ENCODE measurements at places on chromosomes 2 and 18.

DNA sequence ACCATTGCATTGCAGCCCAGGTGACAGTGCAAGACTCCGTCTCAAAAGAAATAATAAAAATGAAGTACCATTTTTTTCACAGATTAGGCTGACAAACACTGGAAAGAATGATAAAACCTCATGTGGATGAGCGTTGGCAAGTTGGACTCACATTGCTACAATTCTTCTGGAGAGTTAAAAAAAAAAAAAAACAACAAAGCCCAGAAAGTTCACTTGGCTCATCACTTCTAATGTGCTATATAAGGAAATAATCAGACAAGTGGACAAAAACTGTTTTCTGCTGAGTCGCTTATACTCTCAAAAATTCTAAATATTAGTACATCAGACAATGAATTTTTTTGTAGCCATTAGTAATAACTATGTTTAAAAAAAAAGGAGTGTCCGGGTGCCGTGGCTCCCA, 38.4 kb downstream of the PKP4 start:
- no peak for DNase-seq

GRCh38 chr2:88601286-88601685, 26.0 kb downstream of the EIF2AK3 start:
- DNase-seq = no peak

- no peak for DNase-seq
Measured at GRCh38 chr2:203886661-203887151, 19.1 kb downstream of the CTLA4 start.

DNA sequence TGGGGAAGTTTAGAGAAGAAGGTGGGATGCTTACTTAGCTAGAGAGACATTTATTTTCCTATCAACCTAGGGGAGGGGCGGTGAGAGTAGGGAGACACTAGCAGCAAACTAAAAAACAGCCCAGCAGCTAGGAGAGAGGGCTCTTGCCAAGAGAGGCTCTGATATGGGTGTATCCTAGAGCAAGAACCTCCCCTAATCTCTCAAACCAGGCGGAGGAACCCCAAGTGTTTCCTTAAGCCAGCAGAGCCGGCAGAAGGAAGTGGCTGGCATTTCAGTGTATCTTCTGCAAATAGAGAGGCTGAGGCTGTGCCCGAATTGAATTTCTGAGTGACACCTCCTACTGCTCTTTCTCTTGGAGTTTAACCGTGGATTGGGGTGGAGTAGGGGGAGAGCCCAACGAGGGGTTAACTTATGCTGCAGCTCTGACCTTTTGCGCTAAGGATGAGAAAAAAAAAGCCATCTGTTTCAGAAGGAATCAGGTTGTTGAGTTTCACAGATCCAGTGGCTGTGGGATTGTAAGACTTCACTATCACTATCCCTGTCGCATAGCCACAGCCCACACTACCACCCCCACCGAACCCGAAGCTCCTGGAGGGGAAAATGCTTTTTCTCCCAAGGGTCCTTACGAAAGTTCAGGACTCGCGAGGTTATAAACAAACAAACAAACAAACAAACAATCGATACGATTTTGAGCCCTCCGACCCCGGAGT, 1.4 kb downstream of the ST8SIA5 start:
- DNase-seq = no peak

- DNase-seq = no peak
Measured at GRCh38 chr2:202122163-202122540, 49.1 kb downstream of the KIAA2012 start.

DNA sequence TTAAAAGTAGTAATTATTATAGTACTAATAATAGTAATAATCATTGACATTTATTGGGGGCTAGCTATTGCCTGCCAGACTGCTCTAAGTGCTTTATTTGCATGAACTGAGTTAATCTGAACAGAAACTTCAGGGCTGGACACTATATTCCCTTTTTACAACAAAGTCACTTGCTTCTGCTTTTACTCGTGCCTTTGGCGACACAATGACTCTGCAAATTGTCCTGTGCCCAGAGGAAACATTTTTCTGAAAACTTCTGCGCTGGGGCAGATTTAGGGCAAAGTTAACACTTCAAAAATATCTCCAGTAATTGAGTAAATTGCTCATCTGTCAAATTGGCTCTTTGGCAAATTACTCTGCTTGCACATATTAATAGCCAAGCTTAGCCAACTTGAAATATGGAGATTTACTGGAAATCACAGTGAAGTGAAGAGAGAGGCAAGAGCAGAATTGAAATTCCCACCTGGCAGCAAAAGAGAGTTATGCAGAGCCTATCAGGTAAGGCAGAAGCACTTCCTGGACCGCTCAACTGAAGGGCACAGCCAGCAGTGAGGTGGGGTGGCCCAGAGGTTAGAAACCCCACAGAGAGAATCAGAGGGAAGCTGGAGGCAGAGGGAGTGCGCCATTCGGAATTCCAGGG, 36.3 kb downstream of the BMP10 start:
- DNase-seq = no peak

GRCh38 chr2:42569116-42569711, 782 bp downstream of the MTA3 start:
- no peak for DNase-seq

- no peak for DNase-seq
Measured at GRCh38 chr2:74856599-74856998, 22.7 kb downstream of the HK2 start.

- no peak for DNase-seq
Measured at GRCh38 chr2:197597166-197597565, 78.2 kb downstream of the RFTN2 start.

DNA sequence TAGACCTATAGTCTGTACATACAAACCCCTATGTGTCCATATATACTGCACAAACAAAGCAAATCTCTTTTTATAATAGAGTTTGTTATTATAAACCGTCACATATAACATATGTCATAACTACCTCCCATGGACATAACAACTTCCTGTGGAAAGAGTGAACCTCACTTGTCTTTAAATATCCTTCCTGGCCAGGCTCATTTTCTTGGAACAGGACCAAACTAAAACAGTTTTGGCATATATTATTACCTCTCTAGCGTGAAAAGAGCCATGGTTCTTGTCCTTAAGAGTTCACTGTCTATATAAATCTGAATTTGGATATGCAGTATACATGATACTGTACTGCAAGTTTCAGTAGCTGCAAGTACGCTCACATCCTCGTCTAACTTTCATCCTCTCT, 28.3 kb upstream of the DNAJC27 start:
- DNase-seq = no peak

DNA sequence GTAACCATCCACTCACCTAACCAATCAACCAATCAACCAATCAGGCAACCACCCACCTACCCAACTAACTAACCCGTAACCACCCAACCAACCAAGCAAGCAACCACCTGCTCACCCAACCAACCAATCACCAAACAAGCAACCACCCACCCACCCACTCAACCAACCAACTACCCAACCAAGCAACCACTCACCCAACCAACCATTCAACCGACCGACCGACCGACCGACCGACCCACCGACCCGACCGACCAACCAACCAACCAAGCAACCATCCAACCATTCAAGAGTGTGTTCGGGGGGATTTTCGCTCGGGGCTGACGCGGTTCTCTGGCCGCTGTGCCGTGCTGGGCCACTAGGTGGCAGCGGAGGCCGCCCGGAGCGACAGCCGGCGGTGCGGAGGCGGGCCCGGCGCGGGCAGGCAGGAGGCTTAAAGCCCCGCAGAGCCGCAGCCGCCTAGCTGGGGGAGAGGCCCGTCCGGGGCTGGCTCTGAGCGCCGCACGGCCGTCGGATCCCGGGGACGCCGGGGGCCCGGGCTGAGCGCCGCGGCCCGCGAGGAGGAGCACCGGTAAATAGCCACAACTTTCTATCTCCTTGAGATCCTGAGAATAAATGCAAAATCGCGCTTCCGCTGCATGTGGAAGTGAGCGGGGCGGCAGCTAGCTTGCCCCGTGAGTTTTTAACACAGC, at the start of gene MC5R:
MC5R (plus strand) TSS at position 443 of the 689 bp plus-strand sequence. CDS start 1,617 bp downstream, outside the sequence.
- peak; percentile 75 for DNase-seq

DNA sequence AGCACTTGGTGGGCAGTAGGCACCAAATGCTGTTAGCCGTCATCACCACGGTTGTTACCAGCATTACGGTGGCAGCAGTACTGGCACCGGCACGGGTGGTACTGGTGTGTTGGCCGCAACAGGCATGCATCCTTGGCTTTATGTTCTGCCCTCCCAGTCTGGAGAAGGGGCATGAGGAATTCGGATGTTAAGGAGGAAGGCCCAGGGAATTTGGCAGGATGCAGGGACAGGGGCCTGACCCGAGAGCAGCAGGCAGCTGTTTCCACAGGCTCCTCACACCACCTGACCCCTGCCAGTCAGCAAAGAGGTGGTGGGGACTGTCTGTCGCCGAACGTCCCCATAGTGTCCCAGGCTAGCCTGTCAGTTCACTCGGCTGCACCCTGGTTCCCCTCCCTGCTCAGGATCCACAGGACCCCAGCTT, 79.0 kb downstream of the EDAR start:
- DNase-seq = no peak

DNA sequence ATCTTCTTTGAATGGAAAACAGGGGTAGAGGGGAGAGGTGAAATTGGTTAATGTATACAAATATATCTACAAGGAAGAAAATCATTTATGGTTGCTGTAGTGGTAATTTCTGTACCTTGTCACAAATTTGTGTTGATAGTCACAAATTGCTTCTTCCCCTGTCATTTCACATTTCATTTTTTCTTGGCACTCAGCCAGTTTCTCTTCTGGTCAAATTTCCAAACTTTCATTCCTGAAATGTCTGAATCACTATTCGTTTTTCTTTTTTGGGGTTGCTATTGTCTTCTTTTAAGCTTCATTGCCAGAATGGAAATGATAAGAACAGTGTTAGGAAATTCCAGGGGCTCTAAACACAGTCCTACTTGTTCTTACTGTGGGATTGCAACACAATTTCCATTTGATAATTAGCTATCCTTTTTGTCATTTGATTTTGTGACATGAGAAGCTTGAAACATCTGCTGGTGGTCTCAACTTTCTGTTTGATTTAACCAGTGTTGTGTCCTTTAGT, 136.0 kb upstream of the GCFC2 start:
- DNase-seq = no peak

DNA sequence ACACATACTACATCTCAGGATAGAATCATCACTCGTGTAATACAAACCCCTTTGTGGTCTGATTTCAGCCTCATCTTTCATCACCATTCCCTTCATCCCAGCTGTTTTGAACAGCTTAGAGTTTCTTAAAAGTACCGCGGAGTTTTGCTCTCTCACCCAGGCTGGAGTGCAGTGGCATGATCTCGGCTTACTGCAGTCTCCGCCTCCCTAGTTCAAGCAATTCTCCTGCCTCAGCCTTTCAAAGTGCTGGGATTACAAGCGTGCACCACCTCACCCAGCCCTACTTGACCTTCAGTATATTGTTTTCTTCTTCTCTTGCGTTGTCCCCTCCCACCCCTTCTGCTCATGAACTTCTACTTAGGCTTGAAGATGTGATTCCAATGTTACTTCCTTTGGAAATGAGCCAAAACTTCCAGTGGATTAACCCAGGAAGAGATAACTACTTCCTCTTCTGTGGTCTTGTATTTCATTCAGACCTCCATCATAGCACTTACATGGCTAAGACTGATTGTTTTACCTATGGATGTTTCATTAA, 15.8 kb downstream of the ERLEC1 start:
- DNase-seq = no peak

DNA sequence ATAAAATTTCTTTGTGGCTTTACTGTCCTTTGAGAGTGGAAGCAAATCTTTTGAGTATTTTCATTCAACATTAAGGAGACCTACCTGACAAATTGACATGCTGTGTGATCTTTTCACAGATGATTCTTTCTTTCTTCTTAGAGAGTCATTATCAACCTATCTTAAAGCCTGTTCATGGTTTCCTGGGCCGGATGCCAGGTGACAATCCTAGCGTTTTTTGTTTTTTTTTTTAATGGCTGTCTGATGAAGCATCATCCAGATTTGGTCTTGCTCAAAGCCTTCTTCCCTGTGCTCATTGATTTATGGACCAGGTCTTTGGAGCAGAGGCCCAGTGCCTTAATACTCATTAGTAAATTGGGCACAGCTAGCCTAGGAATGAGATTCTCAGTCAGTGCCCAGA, 9.8 kb upstream of the MGAT5 start:
- DNase-seq = no peak

DNA sequence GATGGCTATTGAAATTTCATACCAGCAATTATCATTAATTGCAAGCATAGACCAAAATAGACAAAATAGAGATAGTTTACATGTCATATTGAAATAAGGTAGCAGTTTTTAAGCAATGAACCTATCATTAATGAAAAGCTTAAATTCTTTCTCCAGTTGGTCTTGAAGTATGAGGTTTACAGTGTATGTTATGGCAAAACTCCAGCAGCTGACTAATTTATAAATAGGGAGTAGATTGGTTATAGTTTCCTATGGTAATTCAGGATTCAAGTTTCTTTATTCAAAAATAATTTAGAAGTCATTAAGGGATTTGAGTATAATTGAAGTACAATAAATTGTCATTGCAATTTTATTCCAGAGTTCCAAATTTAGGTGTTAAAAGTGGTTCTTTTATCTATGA, 69.6 kb upstream of the COL5A2 start:
- DNase-seq = no peak

DNA sequence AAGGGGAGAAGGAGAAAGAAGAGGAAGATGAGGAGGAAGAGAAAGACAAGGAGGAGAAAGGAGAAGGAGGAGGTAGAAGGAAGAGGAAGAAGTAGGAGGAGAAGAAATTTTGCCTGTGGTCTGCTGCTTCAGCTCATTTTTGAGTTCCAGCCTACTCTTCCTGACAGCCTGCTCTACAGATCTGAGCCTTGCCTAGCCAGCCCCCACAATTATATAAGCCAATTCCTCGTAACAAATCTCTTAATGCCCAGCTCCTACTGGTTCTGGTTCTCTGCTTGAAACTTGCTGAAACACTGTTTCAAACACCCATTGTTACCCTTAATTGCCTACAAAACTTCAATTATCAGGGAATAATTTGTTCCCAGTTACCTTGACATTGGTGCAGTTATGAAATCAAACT, 1014.2 kb upstream of the CELF4 start:
- DNase-seq = no peak

GRCh38 chr2:128455721-128456050, 137.0 kb upstream of the HS6ST1 start:
- no peak for DNase-seq

DNA sequence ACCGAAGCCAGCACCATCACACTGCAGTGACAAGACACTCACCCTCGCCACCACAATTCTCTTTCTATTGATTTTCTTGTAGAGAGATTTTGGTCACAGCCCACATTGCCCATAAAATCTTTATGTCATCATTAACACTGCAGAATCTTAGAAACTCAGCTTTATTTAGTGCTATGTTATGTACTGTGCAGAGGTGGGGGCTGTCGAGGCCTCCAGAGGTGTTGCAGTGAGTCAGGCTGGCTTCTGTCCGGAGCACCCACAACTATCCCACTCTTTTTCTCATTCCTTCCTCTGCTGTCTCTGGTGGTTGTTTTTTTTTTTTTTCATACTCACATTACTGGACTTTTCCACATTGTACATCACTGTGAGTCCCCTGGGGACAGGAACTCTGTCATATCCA, 677.4 kb upstream of the HS6ST1 start:
- no peak for DNase-seq

- no peak for DNase-seq
Measured at GRCh38 chr18:76783786-76784484, 38.4 kb upstream of the ZNF236 start.

GRCh38 chr18:24827501-24827900, 367.1 kb downstream of the HRH4 start:
- DNase-seq = no peak

GRCh38 chr2:162256591-162256991, 13.3 kb upstream of the FAP start:
- no peak for DNase-seq
